NCI-H187 (cell line): ENCODE measurements at places on chromosomes 6 and 20.

DNA sequence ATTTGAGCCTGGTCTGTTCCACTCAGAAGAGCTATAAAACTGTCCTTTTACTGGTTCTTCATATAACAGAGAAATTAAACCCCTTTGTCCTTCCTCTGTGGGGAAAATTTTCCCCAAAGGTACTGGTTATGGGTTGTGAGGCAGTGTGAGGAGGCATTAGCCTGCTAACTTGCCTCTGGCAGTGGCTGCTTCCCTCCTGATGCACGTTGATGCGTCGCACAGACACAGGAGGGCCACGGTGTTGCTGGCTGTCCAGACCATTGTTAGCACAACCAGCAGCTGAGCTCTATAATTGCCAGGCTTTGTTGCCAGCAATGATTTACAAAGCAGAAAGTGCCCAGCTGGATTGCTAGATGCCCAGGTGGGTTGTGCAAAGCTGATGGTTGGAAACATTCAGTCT is 10.1 kb downstream of the AAR2 start:
- DNase-seq = no peak

GRCh38 chr6:28651161-28651560 is 125.5 kb downstream of the GPX5 start:
- no peak for DNase-seq

DNA sequence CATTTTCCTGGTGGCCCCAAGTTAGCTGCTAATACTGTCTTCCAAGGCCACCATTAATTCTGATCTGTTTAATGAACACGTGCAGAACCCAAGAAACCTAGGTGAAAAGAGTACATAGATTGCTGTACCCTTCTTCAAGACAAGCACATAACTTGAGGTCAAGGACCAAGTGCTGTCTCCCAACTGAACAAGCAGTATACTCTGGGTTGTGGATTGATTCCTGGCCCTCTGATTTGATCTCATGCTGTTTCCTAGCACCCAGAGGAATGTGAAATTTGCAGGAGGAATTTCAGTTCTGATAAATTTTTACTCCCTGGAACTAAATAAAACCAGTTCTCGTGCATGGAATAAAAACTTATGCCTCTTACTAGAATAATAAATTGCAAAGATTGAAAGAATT is 75.6 kb downstream of the MTFR2 start:
- DNase-seq = no peak

DNA sequence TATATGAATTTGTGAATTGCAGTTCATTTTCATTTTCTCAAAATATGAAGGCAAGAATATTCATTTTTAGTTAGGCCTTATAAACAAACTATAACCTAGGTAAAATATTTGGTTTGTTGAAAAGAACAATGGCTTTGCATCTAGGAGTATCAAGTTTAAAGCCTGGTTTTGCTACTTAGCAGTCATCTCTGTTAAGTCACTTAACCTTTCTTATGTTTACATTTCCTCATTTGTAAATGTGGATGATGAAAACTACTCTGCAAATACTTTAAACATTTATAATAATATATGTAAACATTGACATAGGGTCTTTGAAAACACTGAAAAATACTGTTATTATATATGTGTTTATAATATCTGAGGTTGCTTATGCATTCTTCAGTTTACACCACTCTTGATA is 135.5 kb downstream of the CENPW start:
- DNase-seq = no peak

GRCh38 chr6:111148110-111148509 is 60.8 kb downstream of the SLC16A10 start:
- DNase-seq = no peak

GRCh38 chr20:42978184-42978974 is 211.3 kb downstream of the PTPRT start:
- DNase-seq = no peak

GRCh38 chr6:2222275-2222842 is 23.0 kb downstream of the GMDS start:
- no peak for DNase-seq

GRCh38 chr6:34455831-34456230 is 10.0 kb upstream of the PACSIN1 start:
- DNase-seq = no peak

DNA sequence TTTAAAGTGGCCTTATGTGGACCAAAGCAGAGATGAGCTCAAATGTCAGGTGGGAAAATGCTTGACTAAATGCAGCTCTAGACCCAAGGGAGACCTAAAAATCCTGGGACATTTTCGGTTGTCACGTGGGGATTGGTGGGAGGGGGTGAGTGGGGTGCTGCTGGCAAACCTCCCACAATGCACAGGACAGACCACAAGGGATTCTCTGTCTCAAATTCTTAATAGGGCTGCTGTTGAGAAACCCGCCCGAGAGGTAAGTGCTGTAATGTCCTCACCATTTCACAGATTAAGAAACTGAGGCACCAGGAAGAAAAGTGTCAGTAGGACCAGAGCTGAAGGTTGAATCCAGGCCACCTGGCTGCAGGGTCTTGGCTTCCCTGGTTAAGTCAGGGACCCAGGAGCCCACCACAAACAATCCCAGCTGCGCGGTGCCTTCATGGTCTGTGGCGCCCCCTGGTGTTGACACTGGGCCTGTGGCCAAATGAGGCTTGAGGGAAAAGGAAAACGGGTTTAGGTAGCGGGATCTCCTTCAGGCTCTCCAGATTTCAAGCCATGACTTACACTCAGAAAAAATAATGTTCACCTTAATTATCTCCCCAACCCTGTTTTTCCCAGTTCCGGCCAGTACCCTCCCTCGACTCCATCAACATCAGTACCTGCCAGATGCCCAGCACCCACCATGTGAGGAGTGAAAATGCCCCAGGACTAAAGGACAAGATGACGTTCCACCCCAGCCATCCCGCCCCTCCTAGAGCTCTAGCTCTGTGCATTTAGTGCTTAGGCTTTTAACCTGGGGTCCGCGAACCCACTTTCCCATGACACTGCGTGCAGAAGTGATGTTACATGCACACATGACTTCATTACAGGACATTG is 7.2 kb downstream of the HLA-G start:
- DNase-seq = no peak

DNA sequence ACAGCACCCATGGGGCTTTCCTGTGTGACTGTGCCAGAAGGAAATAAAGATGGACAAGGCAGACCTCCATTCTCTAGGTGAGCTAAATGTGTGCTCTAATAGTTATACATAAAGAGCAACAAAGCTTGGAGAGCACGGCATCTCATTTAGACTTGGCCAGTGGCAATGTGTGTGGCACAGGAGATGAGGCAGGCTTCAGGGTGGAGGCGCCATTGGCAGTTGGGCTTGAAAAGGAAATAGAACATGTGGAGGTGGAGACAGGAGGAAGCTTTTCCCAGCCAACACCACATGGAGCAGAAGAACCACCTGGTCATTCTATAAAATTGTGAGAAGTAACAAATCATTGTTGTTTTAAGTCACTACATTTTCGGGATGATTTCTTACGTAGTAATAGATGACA is 3.6 kb upstream of the RALY start:
- no peak for DNase-seq

GRCh38 chr6:170316071-170316470 is 9.5 kb downstream of the FAM120B start:
- no peak for DNase-seq

DNA sequence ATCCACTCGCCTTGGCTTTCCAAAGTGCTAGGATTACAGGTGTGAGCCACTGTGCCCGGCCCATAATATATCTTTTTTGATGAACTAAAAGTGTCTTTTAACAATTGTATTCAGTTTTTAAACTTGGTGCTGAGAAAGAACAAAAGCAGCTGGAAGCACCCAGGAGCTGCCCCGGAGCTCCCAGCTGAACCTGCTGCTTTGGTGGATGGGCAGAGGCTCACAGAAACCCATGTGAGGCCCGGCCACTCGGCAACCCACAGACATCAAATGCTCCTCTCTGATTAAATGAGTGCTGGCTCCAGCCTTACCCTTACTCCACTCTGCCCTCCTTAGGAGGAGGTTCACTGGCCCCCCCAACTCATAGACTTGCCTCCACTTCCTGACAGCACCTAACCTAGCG is 59.4 kb upstream of the FRMD1 start:
- DNase-seq = no peak

DNA sequence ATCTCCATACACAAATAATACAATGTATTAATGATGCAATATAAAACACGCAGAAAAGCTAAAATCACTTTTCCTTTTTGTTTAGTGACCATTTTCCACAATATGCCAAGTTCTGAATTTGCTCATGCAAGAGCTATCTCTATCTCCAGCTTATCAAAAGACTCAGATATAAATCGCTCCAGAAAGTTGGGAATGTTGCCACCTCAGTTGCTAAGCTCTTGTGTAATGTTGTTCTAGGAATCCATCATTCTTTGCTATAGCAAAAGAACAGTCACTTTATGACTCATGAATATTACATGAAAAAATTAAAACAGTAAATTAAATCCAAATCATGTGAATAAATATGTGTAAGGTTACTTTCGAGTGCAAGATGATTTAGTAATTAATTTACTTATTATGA is 8.7 kb downstream of the PLAGL1 start:
- no peak for DNase-seq

DNA sequence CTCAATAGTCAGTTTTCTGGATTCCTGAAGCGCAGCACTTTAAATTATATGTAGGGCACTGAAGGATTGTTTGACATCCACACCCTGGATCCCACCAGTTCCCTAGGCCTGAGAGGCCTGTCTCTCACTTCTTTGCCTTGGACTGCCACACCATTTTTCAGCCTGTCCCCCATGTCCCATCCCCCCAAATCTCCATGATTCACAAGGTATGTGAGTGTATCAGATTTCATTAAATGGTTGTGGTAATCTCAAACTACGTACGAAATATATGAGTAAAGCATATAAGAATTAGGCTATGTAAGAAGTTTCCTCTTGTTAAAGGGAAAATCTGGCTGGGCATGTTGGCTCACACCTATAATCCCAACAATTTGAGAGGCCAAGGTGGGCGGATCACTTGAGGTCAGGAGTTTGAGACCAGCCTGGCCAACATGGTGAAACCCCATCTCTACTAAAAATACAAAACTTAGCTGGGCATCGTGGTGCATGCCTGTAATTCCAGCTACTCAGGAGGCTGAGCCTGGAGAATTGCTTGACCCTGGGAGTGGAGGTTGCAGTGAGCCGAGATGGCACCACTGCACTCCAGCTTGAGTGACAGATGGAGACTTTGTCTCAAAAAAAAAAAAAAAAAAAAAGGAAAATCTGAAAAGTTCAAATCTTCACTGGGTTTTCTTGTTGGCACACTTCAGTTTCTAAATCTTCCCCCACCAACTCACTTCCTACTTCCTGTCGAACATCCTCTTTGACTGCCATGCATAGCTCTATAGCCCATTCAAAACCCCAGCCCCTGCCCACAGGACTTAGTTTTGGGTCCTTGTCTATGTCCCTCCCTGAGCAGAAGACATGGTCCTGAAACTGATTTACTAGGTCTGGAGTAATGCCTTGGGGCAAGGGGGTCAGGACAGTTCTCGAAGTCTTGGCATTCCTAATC is 97.3 kb upstream of the SHLD1 start:
- DNase-seq = no peak

DNA sequence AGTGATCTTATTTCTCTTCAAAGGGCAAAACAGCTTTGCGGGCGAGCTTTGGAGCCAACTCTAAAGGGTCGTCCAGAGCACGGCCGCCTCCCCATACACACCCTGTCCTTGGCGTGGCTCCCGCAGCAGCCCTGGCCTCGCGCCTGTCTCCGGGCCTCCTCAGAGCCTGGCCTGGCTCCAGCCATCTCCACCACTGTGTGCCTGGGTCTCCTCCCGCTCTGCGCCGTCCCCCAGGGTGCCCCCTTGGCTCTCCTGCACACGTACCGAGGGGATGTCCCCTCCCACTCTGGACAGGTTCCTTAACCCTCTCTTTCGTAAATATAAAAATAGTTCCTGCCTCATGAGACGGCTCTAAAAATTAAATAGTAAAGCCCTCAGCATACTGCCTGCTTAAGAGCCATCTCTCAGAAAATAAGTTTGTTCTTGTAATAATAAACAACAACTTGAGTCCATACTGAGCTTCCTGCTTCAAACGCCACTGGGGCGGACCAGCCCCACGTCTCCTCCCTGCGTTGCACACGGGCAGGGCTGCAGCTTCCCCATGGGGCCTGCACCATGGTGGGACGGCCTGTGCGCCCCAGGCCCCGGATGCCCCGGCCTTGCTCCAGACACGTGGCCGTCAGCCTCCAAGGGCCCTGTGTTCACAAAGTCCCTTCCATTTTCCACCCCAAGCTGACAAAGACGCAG is 226.2 kb downstream of the TTLL2 start:
- no peak for DNase-seq

- DNase-seq = no peak
Observed at GRCh38 chr6:129345890-129346289, 364.1 kb downstream of the ARHGAP18 start.

GRCh38 chr6:132643547-132643946 is 15.4 kb downstream of the TAAR1 start:
- DNase-seq = no peak

GRCh38 chr20:19073584-19074218 is 138.7 kb upstream of the SLC24A3 start:
- DNase-seq = no peak

DNA sequence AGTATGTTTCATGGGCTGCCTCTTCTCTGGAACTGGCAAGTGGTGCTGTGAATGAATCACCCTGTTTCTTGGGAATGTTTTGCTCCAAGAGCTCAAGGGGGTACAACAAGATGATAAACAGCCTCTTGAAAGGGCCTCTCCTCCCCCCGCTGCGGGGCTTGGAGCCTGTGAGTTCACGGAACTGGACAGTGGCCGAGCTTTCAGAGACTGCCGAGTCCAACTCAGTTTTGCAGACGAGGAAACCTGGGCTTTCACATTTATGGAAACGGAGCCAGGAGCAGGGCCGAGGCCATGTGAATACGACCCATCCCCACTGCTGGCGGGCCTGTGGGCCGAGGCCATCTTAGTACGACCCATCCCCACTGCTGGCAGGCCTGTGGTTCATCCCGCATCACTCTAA is 18.2 kb upstream of the SRC start:
- DNase-seq = no peak

GRCh38 chr6:136607204-136607931 is 57.1 kb upstream of the MAP7 start:
- DNase-seq = no peak

DNA sequence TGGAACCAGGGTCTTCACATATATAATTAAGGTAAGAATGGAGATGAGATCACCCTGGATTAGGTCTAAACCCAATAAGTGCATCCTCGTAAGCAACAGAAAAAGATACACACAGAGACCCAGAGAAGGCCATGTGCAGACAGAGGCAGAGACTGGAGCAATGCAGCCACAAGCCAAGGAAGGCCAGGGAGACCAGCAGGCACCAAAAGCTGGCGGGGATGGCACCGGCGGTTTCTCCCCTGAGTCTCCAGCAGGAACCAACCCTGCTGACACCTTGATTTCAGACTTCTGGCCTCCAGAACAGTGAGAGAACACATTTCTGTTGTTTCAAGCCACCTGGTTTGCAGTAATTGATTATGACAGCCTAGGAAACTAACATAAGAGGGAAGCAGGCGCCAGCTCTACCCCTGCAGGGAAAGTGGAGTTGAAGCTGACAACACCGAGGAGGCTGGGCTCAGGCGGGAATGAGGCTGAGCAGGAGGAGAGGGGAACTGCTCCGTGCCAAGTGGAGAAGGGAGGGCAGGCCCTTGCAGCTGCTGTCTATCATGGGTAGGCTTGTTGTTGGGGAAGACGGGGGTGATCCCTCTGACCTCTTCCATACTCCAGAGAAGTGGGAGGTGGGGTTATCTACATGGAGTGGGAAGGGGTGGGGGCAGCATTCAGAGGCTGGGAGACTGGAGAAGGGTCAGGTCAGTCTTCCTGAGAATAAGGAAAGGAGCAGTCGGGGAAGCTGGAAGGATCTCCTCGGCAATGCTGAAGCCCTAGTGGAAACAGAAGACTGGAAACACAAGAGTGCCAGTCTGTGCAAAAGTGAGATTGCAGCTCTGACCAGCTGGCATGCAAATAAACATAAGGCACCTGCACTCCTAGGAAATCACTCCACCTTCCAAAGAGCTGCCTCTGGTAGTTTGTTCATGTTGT is 72.7 kb downstream of the NFATC2 start:
- DNase-seq = peak; percentile 36
